Keratinocyte (primary cell): ENCODE measurements at places on chromosomes 7 and 10.

DNA sequence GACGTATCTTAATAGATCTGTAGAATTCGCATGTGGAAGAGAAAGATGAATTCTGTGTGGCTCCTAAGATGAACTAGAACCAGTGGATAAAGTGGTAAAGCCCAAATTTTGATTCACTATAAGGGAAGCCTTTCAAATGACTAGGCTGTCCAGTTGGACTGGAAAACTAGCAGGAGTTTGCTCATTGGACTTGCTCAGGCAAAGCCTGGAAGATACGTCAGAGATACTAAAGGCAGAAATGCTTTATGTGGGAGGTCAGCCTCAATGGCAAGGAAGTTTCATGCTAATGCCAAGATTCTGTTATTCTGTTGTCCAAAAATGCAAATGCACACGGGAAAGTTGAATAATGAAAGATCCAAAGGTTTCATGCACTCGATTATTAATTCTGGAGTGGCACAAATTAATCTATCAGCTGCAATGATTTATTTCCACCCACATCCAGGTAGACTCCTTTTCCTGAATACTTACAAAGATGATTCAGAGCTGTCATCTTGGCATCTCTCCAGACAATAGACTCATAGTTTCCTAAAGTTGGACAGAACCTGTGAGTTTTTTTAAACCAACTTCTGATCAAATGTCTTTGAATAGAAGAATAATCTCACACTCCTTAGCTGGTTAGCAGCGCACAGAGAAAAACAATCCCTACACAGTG is 20.5 kb upstream of the PPP1R3C start:
- DNase-seq = peak; percentile 92

GRCh38 chr10:121722665-121723064 is 124.4 kb upstream of the FGFR2 start:
- DNase-seq = peak; percentile 57

DNA sequence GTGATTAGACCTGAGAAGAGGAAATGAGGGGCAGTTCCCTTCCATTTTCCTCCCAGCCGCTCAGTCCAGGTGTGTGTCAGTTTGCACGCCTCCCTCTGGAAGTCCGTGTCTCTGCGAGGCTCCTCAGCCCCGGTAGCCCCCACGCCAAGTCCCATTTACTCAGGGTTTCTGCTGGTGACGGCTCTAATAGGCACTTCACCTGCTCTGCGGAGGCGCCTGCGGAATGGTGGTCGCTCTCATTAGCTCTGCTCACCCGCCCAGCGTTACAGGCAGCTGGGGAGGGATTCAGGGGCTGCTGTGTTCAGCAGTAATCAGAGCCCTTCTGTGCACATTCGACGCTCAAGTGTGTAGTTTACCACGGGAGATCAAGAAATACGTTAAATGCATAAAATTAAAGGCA is 179.9 kb downstream of the MGMT start:
- DNase-seq = no peak

- DNase-seq = no peak
These were observed 2.2 kb downstream of the FGFR2 start for GRCh38 chr10:121595806-121596688.

DNA sequence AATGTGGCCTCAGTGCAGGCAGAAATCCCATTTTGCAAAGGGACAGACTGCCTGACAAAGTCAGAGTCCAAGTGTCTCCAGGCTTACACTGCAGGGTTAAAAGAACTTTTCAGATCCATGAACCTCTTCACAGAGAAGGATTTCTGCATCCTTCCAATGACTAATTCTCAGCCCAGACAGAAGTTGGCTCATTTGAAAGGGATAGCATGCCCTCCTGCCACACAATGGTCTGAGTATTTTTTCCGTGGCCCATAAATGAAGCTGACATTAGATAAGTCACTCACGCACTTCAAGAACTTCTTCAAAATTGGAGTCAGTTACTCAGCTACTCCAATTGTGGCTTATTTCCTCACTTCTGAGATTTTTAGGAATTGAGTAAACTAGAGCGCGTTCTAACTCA is 170.2 kb downstream of the PLXNA4 start:
- DNase-seq = no peak

GRCh38 chr7:93055543-93056107 is 62.2 kb downstream of the SAMD9 start:
- DNase-seq = no peak

DNA sequence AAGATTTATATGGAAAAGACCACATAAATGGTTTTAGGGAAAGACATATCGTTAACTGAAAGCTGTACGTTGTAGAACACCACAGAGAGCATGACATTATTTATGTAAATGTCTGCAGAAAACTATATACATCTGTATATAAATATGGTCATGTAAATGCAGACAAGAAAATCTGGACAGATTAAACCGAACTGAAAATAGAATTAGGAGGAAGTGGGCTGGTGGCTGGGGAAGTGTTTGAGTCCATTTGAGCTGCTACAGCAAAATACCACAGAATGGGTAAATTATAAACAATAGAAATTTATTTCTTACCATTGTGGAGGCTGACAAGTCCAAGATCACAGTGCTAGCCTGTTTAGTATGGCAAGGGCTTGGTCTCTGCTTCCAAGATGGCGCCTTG is 56.3 kb upstream of the USP6NL start:
- DNase-seq = no peak

DNA sequence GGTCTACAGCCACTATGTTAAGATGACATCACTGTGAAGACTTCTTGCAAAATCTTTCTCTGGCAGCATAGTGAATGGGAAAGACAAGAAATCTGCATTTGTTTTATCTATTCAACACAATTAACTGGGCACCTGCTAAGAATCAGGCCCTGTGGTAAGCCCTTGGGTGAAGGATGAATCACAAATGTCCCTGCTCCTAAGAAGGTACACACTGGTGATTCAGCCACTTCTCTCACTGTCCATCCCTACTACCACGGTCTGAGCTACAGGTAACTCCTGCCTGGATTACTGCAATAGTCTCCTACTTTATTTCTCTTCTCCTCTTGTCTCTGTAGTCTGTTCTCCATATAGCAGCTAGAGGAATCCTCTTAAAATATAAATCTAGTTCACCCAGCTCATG is 116.1 kb downstream of the HIBADH start:
- no peak for DNase-seq

DNA sequence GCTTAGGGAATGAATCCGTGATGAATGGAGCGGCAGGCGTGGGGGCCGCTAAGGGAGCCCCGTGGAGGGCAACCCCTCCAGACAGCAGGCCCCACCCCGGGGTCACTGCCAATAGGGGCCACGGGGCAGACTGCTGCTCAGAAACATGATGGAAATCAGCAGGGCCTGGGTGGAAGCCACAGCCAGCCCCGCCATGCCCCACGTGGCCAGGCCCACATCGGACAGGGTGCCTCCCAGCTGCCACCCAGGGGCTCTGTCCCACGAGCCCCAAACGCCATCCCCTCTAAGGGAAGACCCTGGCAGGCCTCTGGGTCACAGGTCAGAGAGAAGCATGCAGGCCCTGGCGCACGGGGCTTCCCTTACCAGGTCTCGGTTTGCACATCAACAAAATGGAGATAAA is 28.4 kb downstream of the TNRC18 start:
- no peak for DNase-seq

DNA sequence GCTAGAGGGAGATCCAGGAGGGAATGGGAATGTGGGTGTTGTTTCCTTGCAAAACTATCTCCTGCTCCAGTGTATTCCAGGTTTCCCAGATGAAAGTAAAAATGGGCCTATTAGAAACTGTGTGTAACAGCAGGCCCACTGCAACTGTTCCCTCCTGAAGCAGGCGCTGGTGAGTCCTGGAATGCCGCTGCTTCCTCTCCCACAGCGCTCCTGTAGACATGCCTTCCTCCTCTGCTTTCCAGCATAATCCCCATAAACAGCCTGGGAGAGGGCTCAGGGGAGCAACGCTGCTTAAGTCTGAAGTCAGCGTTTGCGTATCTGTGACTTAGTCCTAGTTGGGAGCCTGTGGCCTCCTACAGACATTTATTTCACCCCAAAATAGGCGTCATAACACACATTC is 551.0 kb upstream of the FOXK1 start:
- DNase-seq = no peak

DNA sequence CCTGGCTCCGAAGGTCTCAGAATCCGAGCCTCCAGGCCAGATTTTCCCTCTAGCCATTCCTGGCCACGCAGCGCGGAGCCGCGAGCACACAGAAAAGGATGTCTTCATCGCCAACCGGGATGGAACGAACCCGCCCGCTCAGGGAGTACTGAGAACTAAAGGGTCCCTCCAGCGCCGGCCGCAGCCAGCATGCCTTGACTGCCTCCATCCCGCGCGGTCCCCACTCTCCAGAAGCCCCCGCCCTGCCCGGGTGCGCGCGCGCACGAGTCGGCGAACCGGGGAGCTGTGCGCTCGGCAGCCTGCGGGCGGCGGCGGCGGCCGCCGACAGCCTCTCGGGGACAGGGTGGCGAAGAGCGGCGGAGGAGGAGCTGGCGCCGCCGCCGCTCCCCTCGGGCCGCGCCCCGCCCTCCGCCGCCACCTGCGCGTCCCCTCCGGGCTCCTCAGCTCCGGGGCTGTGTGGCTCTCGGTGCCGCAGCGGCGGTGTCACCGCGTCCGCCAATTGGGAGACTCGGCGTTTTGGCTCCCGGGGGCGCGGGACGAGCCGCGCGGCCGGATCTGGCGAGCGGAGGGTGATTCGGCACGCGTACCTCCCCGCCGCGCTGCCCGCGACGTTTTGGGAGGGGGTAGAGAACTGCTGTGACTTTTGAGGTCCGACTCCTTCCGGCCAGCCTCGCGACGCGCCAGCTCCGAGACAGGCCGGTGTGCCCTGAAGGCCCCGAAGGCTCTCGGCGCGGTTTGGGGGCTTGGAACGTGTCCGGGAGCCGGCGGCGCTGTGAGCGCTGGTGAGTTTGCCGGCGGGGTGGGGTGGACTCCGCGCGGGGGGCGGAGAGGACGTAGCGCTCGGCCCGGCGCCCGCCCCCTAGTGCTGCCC is 453 bp upstream of the GALNT17 start:
- no peak for DNase-seq

- no peak for DNase-seq
These were observed 87.5 kb upstream of the NMT2 start for GRCh38 chr10:15255961-15256360.

GRCh38 chr7:158350166-158350900 is 237.3 kb downstream of the PTPRN2 start:
- no peak for DNase-seq

DNA sequence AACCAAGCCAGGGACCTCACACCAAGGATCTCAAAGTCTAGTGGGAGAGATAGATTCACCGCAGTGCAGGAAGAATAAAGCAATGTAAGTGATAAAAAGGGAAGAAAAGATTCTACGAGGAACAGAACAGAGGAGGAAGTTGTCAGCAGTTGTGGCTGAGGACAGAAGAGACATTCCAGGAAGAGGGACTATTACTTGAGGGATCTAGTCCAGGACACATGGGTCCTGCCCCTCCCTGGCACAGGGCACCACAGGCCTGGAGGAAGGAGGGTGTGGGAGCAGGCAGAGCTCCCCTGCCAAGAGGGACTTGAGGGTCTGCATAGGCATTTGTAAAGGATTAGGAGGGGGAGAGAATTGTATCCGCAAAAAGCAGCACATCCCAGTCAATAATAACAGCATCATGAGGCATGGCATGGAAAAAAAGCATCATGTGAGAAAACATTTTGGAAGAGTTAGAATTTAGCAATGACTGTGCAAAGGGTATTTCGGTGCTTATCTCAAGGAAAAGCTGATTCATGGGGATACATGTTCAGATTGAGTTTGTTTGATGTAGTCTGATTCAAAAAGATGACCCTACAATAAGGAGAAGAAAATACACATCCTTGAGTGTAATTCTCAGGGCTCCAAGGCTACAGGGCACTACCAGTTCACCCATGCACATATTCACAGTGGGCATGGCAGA is 12.7 kb downstream of the C10orf71 start:
- DNase-seq = no peak

GRCh38 chr10:123007558-123008354 is 839 bp downstream of the IKZF5 start:
- peak; percentile 26 for DNase-seq

- DNase-seq = no peak
These were observed 17.9 kb downstream of the EBF3 start for GRCh38 chr10:129945941-129946760.

- DNase-seq = no peak
These were observed at the start of gene AEBP1 for GRCh38 chr7:44103923-44104859. AEBP1 (plus strand) TSS chr7:44104345; CDS start chr7:44104666, 321 bp downstream.

- no peak for DNase-seq
These were observed 243.9 kb upstream of the NPY start for GRCh38 chr7:24039991-24040624.

DNA sequence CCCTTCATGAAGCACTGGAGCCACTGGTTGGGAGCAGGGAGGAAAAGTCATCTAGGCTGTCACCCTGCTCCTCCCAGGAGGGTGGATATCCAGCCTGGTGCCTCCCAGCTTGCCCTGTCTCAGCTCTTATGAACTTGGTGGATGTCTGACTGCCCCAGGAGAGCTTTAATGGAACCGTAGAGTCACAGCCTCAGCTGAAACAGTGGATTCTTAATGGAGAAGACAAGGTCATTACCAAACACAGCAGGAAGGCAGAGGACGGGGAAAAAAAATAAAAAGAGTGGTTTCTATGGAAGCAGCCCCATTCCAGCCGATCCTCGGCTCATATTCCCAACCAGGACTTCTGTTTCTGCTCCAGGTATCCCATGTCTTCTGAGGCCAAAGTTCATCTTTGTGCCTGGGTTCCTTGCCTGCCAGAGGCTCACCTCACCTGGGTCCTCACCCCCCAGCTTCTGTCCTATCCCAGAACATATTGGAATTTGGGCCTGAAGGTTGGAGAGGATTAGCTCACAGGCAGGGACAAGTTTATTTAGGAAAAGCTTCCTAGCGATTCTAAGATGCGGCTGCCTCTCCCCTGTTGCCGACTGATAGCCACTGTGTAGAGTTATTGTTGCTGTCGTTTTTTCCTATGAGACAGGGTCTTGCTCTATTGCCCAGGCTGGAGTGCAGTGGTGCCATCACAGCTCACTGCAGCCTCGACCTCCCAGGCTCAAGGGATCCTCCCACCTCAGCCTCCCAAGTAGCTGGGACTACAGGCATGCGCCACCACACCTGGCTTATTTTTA is 15.6 kb downstream of the CCL26 start:
- DNase-seq = no peak

DNA sequence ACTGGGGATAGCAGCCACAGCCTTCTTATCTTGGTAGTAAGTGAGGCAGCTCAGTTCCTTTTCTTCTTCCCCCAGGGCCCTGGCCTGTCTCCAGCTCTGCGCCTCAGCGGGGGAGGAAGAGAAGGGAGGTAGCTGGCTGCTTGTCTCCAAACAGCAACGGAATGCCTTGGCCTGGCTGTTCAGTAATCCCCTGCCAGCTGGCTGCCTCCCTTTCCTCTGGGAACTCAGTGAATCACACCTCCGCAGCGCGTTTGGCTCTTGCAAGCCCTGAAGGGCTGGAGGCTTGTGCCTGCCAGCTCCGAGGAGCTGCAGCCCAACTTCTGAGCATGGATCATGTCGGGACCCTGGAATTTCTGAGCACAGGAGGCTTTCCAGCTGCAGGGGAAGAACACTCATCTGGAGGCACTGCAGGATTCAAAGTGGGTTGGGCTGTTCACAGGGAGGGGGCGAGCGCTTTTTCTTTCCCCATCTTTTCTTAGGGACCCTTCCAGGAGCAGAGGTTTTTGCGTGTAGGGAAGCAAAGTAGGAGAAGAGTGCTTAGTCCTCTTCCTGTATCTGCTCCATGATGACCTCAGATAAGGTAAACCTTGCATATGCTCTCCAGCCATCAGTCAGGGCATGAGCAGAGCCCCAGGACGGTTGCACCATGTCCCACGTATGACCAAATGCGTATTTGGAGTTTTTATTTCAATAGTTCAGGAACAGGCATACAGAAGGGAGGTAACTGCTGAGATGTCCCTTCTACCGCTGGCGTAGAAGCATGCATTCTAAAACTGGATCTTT is 253.2 kb upstream of the INHBA start:
- DNase-seq = peak; percentile 63

GRCh38 chr7:18221377-18222293 is 194.0 kb upstream of the PRPS1L1 start:
- no peak for DNase-seq

GRCh38 chr7:128705891-128706333 is 33.2 kb upstream of the CALU start:
- DNase-seq = peak; percentile 69
